Breast epithelium (tissue), 4 donors: ENCODE measurements at places on chromosomes 7 and 10. TPM values are rescaled to one million over a fixed set of nuclear protein-coding genes. Genes with fewer than 3 reads are reported as not detected.

- DNase-seq: no peak
Observed at GRCh38 chr7:100964630-100965029, 4.7 kb upstream of the MUC12 start.

- DNase-seq: no peak
Observed at GRCh38 chr10:132363921-132364593, 32.1 kb downstream of the LRRC27 start.

GRCh38 chr10:22765660-22766547 lies 51.5 kb upstream of the PIP4K2A start:
- DNase-seq: no peak

DNA sequence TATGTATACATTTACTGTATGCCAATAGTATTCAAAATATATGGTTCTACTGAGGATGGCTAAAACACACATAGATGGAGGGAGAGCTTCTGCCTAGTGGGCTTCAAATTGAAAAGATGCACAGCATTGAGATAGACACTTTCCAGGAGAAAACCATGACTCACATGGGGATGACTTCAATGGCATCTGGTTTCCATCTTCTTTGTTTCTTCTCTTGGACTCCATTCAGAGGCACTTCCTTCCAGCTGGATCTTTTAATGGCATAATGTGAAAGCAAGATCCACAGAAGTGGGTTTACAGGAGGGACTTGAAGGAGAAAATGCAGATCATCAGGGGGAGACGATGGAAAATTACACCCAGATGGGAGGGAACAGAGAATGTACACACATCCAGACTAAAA lies 84.9 kb downstream of the ZNF365 start:
- DNase-seq: no peak

The ASB15 gene
- total RNA-seq: not detected

DNA sequence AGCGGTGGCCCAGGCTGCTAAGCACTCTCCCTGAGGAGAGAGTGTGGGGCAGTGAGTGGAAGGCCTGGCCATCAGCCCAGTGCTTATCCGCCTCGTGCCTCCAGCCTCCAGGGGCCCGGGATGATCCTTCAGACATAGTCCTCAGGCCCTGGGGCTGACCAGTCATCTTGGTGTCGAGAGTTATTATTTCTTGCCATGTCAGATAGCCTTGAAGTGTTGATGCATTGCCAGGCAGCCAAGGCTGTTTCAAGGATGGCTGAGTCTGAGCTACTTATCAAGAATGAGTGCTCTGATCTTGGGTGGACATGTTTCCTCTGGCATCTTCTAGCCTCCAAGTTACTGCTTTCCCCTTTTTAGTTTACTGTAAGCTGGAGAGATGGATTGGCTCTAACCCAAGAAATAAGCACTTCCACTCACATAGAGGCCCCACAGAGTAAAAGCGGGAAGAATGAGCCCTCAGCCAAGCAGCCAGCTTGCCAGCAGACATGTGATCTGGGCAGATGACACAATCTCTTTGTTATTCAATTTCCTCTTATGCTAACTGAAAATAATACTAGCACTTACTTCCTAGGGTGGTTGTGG lies 136.5 kb upstream of the NAMPT start:
- DNase-seq: peak; percentile 69

The SEMA3E gene
- 11.8 TPM for total RNA-seq

The HIF1AN gene
- 11.4 TPM for total RNA-seq

DNA sequence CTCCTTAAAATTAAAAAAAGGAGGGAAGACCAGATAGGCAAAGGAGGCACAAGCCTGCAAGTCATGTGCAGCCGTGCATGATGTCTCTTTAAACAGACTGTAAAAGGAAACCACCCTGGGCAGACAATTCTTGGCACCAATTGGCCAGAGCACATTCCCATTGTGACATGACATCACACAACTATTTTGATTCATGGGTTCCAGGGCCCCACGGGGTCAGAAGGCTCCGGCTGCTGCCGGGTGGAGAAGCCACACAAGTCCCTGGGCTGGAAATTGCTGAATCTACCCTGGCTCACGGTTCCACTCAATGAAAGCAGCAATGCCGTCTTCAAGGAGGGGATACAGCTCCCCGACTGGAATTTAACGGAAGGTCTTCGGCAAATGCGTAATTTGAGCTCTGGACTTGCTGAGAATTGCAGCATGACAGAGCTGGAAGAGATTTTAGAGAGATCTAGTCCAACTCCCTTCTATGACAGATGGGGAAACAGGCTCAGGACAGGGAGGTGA lies 140.5 kb downstream of the PRKAG2 start:
- DNase-seq: peak; percentile 85

The PSMG3 gene
- 52.8 TPM for total RNA-seq

The GIMAP1 gene
- total RNA-seq: 9.0 TPM

The ZRANB1 gene
- total RNA-seq: 32.4 TPM

- no peak for DNase-seq
Observed at GRCh38 chr7:155395176-155395797, 62.6 kb upstream of the EN2 start.

DNA sequence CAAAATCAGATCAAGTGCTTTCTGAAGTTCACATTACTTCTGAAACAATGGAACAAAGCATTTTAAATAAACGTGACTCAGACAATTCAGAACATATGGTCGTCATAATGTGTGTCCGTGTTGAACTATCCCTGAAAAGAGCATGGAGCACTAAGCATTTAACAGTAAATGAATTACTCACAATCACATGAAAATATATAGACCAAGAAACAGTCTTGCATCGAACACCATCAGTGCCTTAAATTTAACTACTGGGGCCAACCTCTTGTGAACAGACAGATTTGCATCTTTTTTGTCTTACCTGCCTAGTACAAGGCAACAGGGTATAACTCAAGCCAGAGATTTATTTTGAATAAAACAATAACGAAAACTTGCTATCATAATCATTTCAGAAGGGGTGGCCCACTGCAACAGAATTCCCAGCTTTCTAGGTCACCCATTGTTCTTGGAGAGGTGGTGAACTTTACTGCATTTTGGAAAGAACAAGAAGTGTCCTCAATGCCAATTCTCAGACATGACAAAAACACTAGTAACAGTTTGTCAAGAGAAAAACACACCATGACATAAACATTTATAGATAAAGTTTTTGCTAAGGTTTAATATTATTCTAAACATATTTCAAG lies 293.5 kb downstream of the SFMBT2 start:
- DNase-seq: no peak

DNA sequence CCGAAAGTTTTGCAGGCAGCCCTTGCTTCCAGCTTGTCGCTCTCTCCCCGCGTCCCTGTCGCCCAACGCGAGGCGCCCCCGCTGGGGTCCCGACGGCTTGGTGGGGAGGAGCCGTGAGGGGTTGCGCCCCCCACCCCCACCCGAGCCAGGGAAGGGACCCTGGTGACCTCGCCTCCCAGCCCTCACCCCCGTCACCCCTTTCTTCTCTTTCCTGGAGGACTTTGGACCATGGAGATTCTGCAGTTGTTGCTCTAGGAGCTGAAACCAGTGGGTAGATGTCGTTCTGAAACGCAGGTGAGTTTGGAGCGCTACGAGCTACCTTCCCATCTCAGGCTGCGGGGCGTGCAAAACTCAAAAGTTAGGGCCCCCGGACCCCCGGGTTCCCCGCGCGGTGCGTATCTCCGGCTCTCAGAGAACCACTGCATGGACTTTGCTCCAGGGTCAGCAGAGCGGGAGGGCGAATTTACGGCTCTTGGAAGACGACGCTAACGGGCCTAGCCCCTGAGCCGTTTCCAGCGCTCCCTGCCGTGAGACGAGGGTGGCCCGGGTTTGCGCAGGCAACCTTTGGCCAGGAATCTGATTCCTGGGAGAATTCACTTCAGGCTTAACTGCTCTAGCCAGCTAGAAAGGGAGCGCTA lies 684 bp upstream of the ATXN7L1 start:
- no peak for DNase-seq

The TFPI2 gene
- 46.7 TPM for total RNA-seq

The PNLIPRP3 gene
- total RNA-seq: 2.4 TPM

- DNase-seq: no peak
Observed at GRCh38 chr7:15737601-15738000, 51.1 kb upstream of the MEOX2 start.

DNA sequence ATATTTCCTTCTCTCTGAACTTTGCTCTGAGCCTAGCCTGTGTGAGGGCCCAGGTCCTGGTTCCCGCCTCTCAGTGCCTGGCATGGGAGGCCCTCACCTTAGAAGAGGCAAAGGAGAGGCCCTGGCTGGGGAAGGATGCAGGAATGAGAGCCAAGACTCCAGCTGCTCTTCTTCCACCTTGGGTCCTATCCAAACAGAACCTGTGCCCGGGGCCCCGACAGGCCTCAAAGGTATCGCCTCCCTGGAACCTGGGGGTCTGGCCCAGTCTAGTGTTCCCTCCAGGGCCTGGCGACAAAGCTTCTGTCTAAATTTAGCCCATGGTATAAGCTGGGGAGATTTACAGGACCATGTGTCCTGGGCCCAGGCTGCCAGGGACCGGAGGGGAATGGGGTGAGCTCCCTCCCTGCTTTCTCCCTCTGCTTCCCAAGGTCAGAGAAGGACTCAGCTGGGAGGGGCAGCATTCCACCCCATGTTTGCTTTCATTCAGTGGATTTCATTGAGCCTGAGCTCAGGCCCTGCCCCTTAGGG lies 12.0 kb upstream of the CRHR2 start:
- no peak for DNase-seq

DNA sequence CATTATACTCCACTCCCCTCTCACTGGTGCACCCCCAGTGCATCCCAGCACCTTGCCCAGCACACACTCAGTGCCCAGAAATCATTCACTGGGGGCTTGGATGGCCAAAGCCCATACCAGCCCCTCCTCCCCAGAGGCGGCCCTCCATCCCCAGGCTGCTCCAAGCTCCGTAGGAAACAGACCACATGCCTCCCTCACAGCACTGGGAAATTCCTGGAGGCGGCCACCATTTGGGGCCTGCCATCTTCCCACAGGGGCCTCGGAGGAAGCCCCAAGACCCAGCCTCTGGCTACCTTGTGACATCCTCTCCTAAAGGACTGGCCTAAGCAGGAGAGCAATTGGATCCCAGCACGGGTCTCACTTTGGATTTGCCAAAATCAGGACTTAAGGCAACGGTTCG lies 49.7 kb downstream of the FOXL3 start:
- no peak for DNase-seq

GRCh38 chr7:2248984-2249694 lies 7.1 kb downstream of the NUDT1 start:
- no peak for DNase-seq

- no peak for DNase-seq
Observed at GRCh38 chr10:29702273-29703164, 67.7 kb upstream of the SVIL start.

GRCh38 chr10:124289851-124290795 lies 128.6 kb downstream of the OAT start:
- DNase-seq: no peak

The ADGRA1 gene
- 0.33 TPM for total RNA-seq

GRCh38 chr7:104275900-104276299 lies 52.5 kb upstream of the LHFPL3 start:
- no peak for DNase-seq

DNA sequence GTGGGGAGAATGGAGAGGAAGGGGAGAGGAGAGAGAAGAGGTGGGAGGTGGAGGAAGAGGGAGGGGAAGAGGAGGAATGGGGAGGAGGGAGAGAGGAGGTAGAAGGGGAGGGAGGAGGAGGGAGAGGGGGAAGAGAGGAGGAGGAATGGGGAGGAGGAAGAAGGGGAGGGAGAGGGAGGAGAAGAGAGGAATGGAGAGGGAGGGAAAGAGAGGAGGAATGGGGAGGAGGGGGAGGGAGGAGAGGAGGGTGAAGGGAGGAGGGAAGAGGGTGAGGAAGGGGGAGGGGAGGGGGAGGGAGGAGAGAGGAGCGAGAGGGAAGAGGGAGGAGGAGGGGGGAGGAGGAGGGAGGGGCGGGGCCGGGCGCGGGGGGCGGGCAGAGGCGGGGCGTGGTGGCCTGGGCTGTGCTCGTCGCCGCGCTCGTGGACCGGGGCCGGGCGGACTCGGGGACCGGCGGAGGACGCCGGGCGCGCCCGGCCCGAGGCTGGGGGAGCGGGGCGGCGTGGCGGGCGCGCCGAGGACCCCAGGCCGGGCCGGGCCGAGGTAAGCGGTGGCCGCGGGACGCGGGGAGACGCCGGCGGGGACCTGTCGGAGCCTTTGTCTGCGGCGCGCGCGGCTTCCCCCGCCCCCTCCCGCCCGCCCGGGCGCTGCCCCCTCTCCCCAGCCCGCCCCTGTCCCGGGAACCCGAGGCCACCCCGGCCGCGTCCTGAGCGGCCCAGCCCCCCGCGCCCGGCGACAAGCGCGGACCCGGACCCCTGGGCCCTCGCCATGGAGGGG lies at the start of gene SLC29A4:
TSS of gene SLC29A4 (plus strand) at position 401 of the 774 bp plus-strand sequence. CDS start 4,874 bp downstream, outside the sequence.
- no peak for DNase-seq

The ST8SIA6 gene
- total RNA-seq: 18.4 TPM

DNA sequence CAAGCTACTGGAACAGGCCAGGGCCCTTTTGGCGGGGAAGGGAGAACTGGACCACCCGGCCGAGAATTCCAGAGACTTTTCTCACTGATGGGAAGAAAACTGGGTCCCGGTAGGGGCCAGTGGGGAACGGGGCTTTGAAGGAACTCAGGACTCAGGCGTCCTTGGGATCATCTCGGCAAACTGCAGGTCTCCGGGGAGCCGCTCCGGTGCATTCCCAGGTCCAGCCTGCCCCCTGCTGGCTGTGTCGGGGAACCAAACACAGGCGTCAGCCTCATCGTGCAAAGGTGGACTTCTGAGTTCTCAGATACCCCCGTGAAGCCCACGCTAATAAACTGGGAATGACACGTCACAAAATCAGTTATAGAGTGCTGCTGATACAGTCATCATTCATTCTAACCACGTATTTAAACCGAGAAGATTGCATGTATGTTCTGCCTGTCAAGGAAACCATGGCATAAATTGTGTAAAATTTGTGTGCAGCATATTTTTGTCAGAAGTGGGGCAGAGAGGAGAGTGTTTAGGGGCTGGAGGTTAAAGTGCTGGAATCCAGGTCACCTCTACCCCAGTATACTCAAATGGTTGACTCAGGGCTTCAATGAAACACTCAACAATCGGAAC lies 76.1 kb upstream of the CPXM2 start:
- peak; percentile 47 for DNase-seq

DNA sequence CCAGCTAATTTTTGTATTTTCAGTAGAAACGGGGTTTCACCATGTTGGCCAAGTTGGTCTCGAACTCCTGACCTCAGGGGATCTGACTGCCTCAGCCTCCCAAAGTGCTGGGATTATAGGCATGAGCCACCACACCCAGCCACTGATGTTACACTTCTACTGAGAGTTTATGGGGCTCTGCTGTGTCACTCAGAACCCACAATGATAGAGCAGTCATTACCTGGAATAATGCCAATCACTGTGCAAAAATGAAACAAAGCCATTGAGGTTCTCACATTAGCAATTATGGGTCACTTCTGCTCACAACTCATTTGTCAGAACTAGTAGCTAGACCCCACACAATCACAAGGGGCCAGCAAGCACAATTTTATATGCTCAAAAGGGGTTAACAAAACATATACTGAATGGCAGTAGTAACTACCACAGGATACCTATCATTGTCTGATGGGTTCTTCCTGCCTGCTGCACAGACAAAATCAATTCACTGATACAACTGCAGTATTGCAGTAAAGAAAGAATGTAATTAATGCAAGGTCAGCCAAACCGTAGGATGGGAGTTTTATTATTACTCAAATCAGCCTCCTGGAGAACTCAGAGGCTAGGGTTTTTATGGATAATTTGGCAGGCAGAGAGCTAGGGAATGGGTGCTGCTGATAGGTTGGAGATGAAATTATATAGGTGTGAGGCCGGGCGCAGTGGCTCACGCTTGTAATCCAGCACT lies 72.1 kb upstream of the TRIM24 start:
- no peak for DNase-seq

The SPDYE2 gene
- total RNA-seq: not detected

The PPP1R3C gene
- total RNA-seq: 9.4 TPM
